H54 (cell line): ENCODE measurements at places on chromosomes 5 and 9.

GRCh38 chr9:4955836-4956235 is 29.2 kb upstream of the JAK2 start:
- DNase-seq: no peak

DNA sequence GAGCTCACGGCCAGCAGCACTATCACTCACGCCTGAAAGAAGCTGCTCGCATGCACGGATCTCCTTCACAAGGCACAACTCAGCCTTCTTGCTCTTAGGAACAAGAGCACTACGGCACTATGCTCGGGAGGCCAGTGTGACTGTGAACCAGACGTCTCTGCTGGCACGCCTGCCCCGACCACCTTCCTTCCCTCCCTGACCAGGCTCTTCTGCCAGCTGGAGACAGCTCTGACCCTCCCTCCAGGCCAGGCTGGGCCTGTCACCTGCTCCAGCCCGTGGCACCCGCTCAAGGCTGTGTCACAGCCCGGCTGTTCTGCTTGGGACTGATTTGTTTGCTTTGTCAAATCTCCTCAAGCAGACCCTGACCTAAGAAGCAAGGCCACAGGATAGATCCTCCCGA is 7.0 kb downstream of the TBC1D9B start:
- no peak for DNase-seq

GRCh38 chr5:74042959-74043358 is 417.0 kb downstream of the ARHGEF28 start:
- peak; percentile 59 for DNase-seq

DNA sequence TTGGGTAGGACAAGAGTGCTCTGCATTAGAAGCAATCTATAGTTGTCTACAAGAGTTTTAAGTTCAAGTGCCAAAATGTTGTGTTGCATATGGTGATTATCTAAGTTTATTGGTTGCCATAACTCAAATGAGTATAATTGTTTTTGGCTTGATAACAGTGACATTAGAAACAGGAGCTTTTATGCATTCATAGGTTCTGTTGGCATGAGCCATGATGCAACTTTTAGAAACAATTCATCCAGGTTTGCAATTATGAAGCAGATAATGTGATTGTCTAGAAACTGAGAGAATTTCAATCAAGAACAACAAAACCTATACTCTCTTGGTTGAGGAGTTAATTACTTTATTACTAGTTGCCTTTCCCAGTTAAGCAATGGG is 137.0 kb downstream of the PBX3 start:
- DNase-seq: no peak

DNA sequence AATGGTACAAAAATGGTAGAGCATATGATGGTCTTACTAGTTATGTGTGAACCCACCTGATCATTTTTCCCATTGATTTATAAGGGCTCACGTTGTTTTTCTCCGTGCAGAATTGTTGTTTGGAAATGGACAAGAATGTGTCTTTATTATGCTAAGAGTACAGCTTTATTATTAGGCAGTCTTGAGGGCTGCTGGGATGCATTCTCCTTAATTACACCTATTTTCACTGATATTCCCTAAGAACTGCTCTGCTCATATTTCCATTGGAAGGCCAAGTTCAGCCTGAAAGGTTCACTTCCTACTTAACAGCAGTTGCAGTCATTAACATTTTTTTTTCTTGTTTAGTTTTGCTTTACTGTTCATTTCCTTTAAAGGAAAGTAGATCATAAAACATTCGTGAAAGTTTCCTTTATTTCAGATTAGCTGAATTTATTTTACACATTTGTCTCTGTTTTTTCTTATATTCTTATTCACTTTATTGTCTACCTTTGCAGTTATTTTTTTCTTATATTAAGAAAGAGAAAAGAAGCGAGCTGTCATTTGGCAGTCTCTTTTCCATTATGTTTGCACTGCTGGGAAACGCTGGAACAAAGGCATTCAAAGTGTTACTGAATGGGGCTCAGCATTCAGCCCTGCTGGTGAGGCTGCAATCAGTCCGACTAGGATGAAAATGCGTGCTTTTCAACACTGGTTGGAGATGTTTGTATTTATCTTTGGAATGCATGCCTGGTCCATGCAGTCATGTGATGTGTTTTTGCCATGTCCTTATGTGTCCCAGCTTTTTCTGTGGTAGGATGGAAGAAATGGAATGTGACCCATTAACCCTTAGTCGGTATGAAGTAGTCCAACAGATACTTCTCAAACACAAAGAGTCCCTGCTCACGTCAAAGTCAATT is 602.7 kb upstream of the ZNF608 start:
- no peak for DNase-seq

- no peak for DNase-seq
Measured at GRCh38 chr5:82396396-82396795, 118.2 kb upstream of the RPS23 start.

DNA sequence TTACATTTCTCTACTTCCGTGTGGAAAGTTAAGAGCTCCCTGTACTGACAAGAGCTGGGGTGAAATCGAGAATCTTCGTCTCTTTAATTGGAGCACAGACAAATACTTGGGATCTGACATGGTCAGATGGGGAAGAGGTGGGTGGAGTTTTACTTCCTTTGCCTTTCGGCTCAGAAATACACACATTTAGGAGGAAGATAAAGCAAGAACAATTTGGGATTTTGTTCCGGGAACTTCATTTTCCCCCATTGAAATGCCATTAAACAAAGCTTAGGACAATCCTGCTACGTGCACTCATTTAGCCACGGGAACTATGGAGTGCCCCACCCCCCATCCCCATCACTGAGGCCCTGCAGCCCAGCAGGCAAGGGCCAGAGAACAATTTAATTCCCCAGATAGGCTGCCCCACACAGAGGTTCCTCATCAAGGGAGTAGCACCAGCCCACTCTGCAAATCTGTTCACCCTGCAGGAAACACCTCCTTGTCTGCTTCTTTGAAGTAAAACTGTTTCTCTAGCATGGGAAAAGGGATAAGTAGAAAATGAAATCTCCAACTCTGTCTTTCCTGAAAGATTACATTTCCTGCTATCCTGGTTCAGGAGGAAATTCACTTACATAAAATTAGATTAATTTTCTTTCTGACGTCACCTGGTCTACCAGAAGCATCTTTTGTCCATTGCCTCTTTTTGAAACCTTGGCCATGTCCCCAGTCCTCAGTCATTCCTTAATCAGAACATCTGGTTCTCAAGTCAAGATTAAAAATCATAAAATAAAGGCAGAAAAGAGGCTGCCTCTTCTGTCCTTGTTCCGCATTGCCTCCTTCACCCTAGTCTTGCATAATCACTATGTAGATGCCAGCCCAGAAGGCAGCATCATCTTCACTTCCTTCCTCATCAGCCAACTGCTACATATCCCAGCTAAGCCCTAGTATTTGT is 206.4 kb downstream of the ENC1 start:
- DNase-seq: peak; percentile 9

GRCh38 chr5:93126634-93127033 is 454.4 kb downstream of the NR2F1-AS1 start:
- DNase-seq: no peak

GRCh38 chr5:6676702-6677101 is 36.5 kb upstream of the TENT4A start:
- DNase-seq: peak; percentile 26

DNA sequence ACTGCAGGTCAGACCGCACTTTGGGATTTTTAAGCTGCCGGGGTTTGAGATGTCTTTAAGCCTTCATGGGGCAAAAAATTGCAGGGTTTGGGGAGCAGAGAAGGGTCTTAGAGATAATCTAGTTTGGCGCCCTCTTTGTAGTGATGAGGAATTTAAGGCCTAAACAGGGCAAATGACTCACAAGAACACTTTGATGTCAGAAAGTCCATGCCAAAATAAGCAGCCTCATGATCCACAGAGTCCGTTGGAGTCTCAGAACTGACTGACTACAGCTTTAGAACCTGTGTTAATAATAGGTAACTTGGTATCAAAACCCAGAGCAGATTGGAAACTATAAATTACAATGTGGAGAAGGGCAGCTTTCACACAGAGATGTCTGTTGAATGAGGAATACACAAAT is 35.9 kb upstream of the PTGS1 start:
- DNase-seq: no peak

GRCh38 chr5:172417130-172417841 is 37.0 kb downstream of the SH3PXD2B start:
- no peak for DNase-seq

DNA sequence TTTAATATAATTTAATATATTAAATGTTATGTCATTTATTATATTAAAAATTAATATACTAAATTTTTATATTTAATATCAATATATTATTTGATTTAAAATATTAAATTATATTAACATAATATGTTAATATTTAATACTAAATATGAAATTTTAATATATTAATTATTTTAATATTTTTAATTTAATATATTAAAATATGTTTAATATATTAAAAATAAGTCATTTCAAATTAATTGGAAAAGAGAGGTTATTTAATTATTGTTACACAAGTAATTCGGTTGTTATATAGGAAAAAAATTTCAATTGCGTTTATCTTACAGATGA is 114.2 kb downstream of the LIFR start:
- DNase-seq: no peak

- no peak for DNase-seq
Measured at GRCh38 chr9:121814594-121814993, 163.2 kb downstream of the DAB2IP start.

DNA sequence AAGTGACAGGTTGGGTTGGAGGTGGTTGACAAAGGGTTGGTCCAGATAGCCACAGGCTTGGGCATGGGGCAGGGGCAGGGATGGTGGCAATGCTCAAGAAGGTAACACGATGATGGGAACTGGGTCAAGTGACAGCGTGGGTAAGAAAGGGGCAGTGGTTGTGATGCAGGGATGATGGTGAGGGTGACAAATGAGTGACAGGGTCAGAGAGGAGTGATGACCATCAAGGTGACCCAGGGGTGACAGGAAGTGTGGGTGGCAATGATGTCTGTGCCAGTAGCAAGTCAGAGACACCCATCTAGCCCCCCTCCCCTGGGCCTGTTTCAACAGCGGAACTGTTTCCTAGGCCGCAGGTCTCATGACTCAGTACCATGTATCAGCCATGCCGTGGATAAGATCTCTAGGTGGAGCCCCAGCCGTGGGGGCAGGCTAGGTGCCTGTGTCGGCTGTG is 20.5 kb downstream of the AQP3 start:
- no peak for DNase-seq

- DNase-seq: no peak
Measured at GRCh38 chr9:101068696-101069095, 40.2 kb downstream of the PLPPR1 start.

DNA sequence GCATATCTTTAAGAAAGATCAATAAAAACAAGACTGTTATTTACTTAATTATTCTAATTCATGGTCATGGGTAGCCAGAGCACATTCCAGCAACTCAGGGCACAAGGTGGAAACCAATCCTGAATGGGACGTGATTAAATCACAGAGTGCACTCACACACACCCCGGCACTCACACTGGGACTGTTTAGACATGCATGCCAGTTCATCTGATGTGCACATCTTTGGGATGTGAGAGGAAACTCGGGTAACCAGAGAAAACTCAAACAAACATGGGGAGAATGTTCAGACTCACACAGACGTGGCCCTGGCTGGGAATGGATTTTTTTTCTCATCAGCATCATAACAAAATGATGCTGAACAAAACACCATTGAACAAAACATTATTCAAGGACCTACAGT is 29.4 kb downstream of the SMAD5 start:
- no peak for DNase-seq

DNA sequence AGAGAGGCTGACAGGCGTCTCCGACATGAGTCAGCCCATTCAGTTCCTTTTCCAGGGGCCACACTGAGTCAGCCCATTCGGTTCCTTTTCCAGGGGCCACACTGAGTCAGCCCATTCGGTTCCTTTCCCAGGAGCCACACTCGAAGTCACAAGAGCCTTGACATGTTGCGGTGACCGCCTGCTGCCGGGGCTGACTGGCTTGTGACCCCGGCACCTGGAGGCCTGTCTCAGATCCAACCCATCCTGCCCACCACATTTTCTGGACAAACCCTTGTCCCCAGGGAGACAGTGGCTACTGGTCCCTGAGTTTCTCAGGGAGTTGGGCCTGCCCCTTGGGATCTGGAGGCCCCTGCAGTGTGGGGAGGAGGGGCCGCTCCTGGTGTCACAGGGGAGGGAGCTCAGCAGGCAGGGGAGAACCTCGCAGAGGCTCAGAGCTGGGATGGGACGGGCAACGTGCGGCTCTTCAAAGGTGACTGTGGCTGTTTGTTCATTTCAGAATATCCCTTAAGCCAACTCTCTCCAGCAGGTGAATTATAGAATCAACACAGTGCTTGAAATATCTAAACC is 40.5 kb upstream of the LPCAT1 start:
- DNase-seq: peak; percentile 80

GRCh38 chr9:70672161-70672649 is 257.7 kb upstream of the KLF9 start:
- no peak for DNase-seq

- no peak for DNase-seq
Measured at GRCh38 chr5:65261499-65261898, 220.2 kb downstream of the ADAMTS6 start.

GRCh38 chr9:120914396-120914795 is 12.2 kb downstream of the TRAF1 start:
- DNase-seq: no peak

DNA sequence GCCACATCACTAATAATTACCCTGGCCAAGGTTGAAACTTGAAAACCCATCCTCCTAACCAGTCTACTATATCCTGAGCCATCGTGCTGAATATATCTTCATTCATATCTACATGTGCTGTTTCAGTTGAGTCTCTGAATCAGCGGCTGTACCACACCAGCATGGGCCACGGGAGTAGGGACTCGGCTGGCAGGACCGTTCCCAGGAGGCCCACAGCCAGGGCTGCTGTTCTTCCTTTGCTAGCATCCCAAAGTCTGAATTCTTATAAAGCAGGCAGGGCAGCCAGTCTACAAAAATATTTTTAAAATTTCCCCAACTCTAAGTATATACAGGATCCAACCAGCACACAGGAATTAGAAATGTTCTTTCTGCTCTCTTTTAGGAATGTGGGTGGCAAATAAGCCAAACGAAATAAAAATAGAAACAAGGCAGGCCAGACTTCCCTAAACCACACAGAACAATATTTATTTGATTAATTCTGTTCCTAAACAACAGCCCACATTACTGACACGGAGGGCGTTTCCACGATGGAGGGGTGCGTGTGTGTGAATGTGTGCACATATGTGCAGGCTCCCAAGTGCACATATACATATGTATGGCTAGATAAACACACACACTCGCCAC is 42.8 kb upstream of the EQTN start:
- DNase-seq: no peak

DNA sequence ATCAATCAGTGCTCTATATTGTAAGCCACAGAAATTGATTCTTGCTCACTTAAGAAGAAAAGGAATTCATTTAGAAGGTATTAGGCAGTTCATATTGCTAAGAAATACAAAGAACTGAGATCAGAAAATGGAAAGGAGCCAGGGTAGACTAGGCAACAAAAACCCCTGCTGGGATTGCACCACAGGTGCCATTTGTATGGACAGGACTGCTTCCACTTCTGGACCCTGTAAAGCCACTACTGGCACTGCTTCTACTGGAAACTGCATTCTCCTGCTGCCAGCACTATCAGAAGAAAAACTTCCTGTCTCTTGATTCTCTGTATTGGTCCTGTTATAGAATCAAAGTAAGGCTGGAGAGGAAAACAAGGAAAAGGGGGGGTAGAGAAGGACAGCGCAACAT is 45.9 kb downstream of the CERT1 start:
- DNase-seq: no peak

- no peak for DNase-seq
Measured at GRCh38 chr9:104485014-104485413, 19.0 kb upstream of the OR13F1 start.

- no peak for DNase-seq
Measured at GRCh38 chr9:68654075-68654474, 51.0 kb upstream of the PIP5K1B start.

GRCh38 chr5:135678640-135679268 is 100.0 kb upstream of the CXCL14 start:
- no peak for DNase-seq
